ENCODE measurements at places on chromosomes 16 and 17.

- DNase-seq: peak; percentile 51
These were observed 11.9 kb downstream of the TBX2 start for GRCh38 chr17:61411261-61412142.

DNA sequence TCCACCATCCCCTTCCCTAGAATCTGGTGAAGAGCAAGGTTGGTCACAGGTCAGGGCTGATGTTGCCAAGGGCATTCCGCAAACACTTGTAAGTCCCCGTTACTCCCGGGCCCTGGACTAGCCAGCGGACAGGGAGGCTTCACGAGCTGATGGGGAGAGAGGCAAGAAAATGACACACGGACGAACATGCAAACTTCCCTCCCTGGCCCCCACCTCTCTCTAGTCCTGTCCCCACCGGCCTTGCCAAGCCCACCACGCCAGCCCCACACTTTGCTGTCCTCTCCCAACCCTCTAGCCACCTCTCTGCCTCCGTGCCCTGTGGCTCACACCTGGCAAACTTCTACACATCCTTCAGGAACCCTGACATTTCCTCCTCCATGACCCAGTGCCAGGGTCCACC, 54.8 kb downstream of the RPH3AL start:
- DNase-seq: no peak

GRCh38 chr16:677316-678190, 2.1 kb downstream of the RHBDL1 start:
- no peak for DNase-seq

DNA sequence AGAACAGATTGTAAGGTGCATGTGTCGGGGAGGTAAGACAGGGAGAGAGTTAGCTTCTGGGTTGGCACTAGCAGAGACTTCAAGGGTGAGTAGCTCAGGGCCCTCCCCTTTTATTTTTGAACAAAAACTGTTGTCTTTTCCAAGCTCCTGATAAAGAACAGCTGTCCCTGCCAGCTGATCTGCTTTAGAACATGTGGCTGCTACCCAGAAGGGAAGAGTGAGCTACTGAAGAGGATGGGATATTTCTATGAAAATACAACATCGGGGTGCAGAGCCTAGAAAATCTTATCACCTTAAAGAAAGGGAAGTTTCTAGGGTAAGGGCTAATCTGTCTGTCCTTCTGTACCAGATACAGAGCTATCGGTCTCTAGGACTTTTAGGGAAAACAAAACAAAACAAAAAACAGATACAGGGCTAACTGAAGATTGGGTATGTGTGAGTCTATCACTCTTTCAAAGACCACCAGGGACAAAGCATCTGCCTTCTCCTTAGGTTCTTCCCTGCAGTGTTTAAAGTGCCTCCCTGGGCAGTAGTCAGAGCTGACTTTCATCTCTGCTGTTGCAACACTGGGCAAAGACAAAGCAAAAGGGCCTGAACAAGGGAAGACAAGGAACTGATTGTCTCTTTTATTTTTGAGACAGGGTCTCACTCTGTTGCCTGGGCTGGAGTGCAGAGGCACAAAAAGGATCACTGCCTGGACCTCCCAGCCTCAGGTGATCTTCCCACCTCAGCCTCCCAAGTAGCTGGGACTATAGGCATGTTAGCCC, 5.0 kb upstream of the DHRS13 start:
- no peak for DNase-seq

DNA sequence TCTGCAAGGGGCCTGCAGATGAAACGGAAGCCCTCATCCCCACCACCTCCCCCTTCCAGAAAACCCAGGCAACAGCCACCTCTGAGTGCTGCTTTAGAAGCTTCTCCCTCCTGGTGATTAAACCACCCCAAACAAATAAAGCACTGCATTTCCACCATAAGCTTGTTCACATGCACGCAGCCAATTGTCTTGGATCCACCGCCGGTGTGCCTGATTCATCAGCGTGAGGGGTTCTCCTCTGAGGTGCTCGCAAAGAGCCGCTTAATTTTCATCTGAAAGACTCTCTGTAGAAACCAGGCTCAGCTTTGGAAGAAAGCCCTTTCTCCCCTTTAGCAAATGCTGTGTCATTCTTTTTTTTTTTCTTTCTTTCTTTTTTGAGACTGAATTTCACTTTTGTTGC, 155.2 kb upstream of the EEF2KMT start:
- DNase-seq: no peak

GRCh38 chr17:50039058-50039457, 16.9 kb upstream of the ITGA3 start:
- no peak for DNase-seq

- DNase-seq: peak; percentile 75
These were observed 24.7 kb upstream of the KRT20 start for GRCh38 chr17:40909755-40910154.

GRCh38 chr16:80594756-80595155, 54.0 kb downstream of the DYNLRB2 start:
- peak; percentile 20 for DNase-seq
